Cerebellum (tissue), 4 donors: ENCODE measurements at places on chromosomes 4 and X. TPM values are rescaled to one million over a fixed set of nuclear protein-coding genes. Genes with fewer than 3 reads are reported as not detected.

TASL gene
- total RNA-seq, result 0.73 TPM

ERVMER34-1 gene
- 0.82 TPM for total RNA-seq

PNMA3 gene
- 8.1 TPM for total RNA-seq

CT45A10 gene
- total RNA-seq, result not detected

MAGED4 gene
- total RNA-seq, result 55.0 TPM

DCHS2 gene
- 12.2 TPM for total RNA-seq

COX7B gene
- 120 TPM for total RNA-seq

TLR10 gene
- 1.2 TPM for total RNA-seq

GRCh38 chrX:102684772-102685520 lies 27.3 kb upstream of the GPRASP2 start:
- DNase-seq, result peak; percentile 7

DNA sequence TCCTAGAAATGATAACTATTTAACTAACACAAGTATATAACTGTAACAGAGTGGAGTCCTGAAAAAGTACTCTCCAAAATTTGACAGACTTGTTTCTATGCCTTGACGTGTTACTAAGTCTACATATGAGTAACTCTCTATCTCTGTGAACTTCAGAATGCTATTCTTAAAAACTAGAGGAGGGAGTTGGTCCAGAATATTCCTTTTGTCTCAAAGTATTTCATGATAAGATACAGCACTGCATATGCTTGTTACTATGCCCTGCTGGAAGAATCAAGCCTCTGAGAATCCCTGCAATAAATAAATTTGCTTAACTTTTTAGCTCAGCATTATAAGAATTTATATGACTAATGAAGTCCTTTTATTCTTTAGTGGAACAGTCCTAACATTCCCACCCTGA lies 50.9 kb upstream of the ATXN3L start:
- no peak for DNase-seq

- DNase-seq, result no peak
These were observed 1011.1 kb upstream of the HS3ST1 start for GRCh38 chr4:12439633-12440305.

- DNase-seq, result no peak
These were observed 53.4 kb downstream of the ABCG2 start for GRCh38 chr4:88104902-88105610.

DNA sequence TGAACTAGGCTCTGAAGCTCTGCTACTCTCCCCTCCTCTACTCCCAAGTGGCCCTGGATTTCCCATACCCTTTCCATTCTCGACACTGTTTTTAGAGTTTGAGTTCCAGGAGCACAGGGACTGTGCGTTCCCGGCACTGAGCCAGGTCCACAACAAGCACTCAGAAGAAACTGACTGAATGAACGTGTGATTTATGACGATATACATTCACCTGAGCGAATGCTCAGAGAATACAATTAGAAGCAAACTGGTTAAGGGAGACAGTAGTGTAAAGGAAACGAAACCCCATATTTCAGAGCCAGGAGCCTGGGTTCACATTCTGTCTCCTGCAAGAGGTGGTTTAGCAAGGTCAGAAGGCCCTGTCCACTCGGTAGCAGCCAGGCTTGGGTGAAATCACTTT lies 1.4 kb upstream of the KIAA0232 start:
- no peak for DNase-seq

DNA sequence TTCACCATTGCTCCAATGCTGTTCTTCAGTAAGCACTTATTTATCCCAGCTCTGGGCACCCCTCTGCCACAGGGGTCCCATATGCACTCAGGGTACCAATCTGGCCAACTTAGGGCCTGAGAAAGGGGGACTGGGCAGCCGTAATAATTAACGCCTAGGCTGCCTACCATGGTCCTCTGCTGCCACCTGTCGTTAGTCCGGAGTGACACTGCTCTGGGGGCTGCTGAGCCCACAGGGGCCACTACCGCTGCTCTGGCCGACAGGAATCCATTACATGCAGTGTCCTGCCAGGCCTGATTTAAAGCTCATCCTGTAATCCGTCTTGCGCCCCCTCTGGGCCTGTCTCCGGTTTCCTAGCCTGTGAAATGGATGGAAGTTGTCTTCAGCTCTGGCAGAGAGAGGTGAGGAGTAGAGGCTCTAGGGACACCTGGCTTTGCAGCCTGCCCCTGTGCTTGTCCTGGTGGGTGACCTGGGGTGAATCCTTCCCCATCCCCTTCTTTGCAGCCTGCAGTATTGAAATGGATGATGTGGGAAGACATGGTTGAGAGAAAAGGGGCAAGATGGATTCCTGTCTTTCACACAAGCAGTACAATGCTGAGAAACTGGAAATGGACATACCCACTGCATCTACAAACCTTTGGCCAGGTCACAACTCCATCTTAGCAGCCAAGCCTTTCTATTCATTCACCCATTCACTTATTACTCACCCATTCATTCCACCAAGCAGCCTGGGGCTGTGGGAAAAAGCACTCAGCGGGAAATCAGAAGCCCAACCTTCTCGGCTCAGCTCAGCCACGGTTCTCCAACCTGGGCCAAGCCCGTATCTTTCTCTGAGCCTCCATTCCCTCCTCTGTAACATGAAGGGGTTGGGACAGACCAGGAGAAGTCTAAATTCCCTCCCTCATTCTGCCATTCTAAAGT lies 116.3 kb upstream of the NALF2 start:
- peak; percentile 30 for DNase-seq

- no peak for DNase-seq
These were observed 199.4 kb upstream of the DDX53 start for GRCh38 chrX:22800360-22800759.

DNA sequence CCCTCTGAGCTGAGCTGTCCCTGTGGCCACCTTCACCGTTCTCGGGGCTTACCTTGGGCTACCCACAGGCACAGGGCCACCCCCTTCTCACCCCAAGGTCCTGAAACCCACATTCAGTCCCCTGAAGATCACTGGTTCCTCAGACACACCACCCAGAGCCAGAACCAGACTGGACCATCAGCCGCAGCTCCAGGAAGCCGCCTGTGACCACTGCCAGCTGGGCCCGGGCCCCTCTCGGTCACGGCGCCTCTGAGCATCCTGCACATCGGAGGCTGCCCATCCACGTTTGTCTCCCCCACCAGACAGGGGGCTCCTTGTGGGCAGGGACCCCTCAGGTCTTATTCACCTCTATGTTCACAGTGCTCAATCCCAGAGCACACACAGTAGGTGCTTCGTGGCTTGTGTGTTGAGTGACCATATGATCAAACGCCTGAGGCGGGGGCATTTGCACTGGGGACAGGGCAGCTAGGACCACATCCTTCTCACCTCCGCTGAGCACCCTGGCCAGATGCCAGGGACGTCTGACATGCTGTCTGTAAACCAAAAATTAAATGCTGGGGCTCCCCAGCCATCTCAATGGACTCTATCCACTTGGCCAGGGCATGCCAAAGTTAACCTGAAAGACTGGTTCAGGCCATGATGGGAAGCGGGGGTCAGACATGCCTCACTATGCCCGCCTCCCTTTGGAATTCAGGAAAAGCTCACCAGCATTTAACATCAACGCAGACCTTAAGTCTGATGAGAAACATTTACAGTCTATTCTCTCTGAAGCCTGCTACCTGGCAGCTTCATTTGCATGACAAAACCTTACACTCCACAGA lies 109.4 kb upstream of the AFAP1 start:
- DNase-seq, result no peak

DNA sequence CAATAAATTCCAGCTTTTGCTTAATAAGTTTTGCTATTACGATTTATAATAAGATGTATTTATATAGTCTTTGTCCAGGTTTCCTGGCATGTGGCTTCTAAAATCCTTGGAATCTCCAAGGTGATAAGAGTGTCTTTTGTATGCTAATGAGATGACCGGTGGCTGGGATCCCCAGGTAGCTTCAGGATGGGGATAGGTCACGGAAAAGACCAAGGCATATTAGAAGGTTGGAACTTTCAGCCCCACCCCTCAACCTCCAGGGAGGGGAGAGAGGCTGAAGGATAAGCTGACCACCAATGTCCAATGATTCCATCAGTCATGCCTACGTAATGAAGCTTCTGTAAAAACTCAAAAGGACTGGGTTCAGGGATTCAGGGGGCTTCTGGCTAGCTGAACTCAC lies 41.7 kb downstream of the SMIM20 start:
- DNase-seq, result no peak

GRCh38 chrX:86044216-86044615 lies 3.1 kb downstream of the CHM start:
- DNase-seq, result no peak

GRCh38 chr4:18480342-18480741 lies 458.8 kb upstream of the LCORL start:
- DNase-seq, result no peak

GRCh38 chr4:1760521-1761071 lies 32.5 kb upstream of the FGFR3 start:
- DNase-seq, result no peak

GRCh38 chr4:85149676-85150075 lies 183.2 kb upstream of the WDFY3 start:
- DNase-seq, result no peak

DNA sequence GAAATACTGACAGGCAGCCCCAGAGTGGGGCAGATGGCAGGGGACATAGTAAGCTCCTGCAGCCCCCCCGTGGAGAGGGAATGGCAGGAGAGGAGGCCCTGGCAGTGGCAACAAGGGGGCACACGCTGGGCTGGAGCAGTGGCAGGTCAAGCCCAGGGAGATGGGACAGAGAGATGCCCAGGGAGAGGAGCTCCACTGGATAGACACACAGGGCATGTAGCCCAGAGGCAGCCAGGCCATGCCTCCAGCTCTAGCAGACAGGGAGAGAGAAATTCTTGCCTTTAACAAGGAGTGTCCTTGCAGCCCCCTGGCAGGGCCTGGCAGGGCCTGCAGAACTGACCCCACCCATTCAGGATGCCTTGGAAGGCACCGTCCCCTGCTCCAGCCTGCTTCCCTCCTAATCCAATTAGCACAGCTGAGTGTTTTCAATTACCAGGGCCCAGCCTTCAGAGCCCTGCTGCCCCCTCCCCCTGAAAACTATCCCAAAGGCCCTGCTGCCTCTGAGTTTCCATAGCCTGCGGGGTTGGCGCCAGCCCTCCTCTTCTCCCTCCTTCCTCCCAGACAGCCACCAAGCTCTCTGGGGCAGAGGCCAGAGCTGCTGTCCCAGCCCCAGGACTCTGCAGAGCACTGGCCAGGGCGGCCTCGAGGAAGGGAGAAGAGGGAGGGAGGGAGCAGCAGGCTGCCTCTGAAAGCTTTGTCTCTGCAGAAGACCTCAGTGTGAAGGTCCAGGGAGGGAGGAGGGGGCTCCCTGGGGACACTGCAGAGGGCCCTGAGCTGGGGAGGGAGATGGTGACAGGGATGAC lies 12.5 kb downstream of the L1CAM start:
- DNase-seq, result no peak

DNA sequence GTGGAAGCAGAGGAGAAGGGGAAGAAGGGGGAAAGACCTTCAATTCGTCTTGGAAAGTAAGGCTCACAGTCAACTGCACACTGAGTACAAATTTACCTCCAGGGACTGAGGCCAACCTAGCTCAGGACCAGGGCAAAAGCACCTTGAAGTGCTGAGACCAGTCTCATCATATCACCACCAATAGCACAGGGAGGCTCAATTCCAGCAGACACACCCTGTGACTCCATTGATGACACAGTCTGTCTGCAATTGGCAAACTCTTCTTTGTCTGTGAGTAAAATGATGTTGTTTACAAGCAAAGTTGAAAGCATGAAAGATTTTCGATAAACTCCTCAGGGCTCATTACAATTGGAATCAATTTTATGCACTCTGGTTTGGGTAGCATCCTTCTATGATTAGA lies 32.3 kb downstream of the TRIML1 start:
- no peak for DNase-seq

DNA sequence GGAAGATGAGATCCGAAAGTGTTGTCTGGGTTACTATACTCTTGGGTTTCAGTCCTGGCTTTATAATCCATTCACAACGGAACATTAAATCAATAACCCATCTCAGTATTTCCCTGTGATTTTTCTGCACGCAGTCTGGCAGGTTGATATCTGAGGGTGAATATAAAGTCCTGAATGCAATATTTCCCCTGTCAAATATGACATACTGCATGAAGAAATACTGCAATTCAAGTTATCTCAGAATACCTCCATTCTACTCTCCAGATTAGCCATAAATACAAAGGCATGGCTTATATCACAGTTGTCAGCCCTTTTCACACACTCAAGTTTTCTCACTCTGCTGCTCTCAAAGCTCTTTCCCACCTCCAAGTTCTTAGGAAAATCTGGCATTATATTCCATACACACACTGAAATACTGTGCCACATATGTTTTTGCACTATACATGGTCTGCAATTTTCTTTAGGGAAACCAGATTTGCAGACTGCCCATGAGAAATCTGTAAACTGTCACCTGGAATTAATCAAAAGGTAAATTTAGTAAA lies 64.7 kb downstream of the WDFY3 start:
- no peak for DNase-seq

GRCh38 chr4:144402999-144403398 lies 243.0 kb upstream of the HHIP start:
- DNase-seq, result no peak

DNA sequence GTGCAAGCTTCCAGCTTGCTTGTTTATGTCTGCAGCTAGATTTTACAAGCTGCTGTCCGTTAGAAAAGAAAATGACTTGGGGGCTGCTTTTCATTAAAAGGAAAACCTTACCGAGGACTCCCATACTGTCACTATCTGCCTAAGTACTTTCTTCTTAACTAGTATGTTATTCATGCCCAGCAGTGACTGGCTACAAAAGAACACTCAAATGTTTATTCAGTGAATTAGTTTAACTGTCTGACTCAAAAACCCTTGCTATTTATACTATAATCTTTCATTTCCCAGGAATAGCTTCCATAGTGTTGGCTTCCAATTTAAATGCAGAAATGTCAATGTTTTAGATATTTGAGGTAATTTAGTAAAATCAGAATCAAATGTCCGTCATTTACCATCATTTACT lies 164.9 kb downstream of the DTHD1 start:
- DNase-seq, result no peak

DNA sequence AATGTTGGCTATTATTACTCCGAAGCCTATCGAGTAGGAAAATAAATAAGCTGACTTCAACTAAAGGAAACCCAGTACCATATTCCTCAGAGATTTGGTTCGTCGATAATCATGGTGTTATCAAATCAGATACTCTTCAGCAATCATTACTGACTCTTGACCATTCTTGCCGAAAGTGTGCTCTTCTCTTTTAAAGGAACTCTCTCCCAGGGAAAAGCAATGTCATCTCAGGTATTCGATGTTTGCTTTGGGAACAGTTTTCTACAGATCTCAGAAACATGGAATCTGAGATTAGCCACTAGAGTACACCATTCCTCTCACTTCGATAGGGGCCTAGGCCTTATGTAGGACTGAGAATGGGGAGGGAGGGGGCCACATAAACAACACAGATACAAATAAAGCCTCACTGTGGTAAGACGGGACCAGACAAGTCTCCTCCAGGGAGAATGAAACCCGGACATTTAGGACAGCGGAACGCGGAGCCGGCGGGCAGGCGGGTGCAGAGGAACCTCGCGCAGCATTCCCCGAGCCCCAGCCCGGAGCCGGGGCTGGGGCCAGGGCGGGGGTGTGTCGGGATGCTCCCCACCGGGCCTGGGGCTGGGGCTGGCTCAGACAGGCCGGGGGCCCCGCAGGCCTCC lies 581 bp downstream of the DNAJB14 start:
- peak; percentile 38 for DNase-seq

- DNase-seq, result no peak
These were observed 22.4 kb downstream of the RAB40AL start for GRCh38 chrX:102959471-102959870.
